ENCODE measurements at places on chromosomes 2 and 18. TPM values are rescaled to one million over a fixed set of nuclear protein-coding genes. Genes with fewer than 3 reads are reported as not detected.

GPR35 gene
- under 0.01 TPM for total RNA-seq

SIX3 gene
- not detected for total RNA-seq

LIPG gene
- 48.0 TPM for total RNA-seq

SNORC gene
- total RNA-seq: 0.38 TPM

OTOS gene
- not detected for total RNA-seq

UGT1A5 gene
- not detected for total RNA-seq

NDC80 gene
- 9.8 TPM for total RNA-seq

ARHGAP28 gene
- total RNA-seq: 0.28 TPM

SPDYA gene
- total RNA-seq: 1.3 TPM

CRYGC gene
- not detected for total RNA-seq

LAMA3 gene
- 3.1 TPM for total RNA-seq

GAREM2 gene
- total RNA-seq: 0.63 TPM

SLC38A11 gene
- not detected for total RNA-seq

LYG2 gene
- total RNA-seq: not detected

PROKR1 gene
- total RNA-seq: not detected

UGT1A8 gene
- total RNA-seq: not detected

ANKRD30B gene
- total RNA-seq: not detected

KCNG2 gene
- total RNA-seq: not detected

CPO gene
- not detected for total RNA-seq

NEU4 gene
- total RNA-seq: not detected

VWA3B gene
- total RNA-seq: not detected

PRKAG3 gene
- total RNA-seq: not detected

CCDC85A gene
- total RNA-seq: 11.2 TPM

INHBB gene
- 2.4 TPM for total RNA-seq

ELOA2 gene
- not detected for total RNA-seq

C1QL2 gene
- not detected for total RNA-seq

TOGARAM2 gene
- under 0.01 TPM for total RNA-seq

ASB18 gene
- not detected for total RNA-seq

TMEM247 gene
- total RNA-seq: not detected

BOK gene
- 51.2 TPM for total RNA-seq

XDH gene
- total RNA-seq: not detected

REG3G gene
- not detected for total RNA-seq

CAPN14 gene
- under 0.01 TPM for total RNA-seq

ARHGAP25 gene
- total RNA-seq: 3.1 TPM

IFIH1 gene
- total RNA-seq: 4.9 TPM

CFAP53 gene
- 0.28 TPM for total RNA-seq

ALMS1 gene
- 8.9 TPM for total RNA-seq

HTR2B gene
- total RNA-seq: 1.2 TPM

SFT2D3 gene
- 2.9 TPM for total RNA-seq

MAP3K19 gene
- total RNA-seq: not detected

CFAP221 gene
- not detected for total RNA-seq

ABCG5 gene
- not detected for total RNA-seq

APOB gene
- 0.27 TPM for total RNA-seq

RNF125 gene
- 0.09 TPM for total RNA-seq

All from endothelial cell of coronary artery (primary cell).